ENCODE measurements at places on chromosomes 3 and 15.

GRCh38 chr3:179046497-179047353 lies 24.9 kb downstream of the ZMAT3 start:
- no peak for DNase-seq

DNA sequence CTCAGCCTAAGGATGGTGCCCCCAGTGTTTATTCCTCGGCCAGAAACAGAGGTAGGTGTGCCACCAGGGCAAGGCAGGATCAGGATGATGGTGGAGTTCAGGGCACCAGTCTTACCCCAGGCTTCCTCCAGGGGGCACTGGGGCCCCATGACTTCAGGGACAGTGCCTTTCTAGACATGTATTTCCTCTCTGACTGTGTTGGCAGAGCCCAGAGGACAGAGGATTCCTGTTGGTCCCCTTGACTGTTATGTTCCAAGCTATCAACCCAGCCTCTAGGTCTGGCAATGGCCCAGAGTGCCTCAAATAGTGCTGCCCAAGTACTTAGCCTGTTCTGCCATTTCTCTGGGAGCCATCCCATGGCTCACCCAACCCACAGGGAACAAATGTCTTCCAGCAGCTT lies 2.8 kb downstream of the HEMK1 start:
- DNase-seq: no peak

- no peak for DNase-seq
Observed at GRCh38 chr3:114857299-114857701, 289.8 kb downstream of the ZBTB20 start.

GRCh38 chr3:76051145-76051544 lies 265.8 kb upstream of the ZNF717 start:
- no peak for DNase-seq

DNA sequence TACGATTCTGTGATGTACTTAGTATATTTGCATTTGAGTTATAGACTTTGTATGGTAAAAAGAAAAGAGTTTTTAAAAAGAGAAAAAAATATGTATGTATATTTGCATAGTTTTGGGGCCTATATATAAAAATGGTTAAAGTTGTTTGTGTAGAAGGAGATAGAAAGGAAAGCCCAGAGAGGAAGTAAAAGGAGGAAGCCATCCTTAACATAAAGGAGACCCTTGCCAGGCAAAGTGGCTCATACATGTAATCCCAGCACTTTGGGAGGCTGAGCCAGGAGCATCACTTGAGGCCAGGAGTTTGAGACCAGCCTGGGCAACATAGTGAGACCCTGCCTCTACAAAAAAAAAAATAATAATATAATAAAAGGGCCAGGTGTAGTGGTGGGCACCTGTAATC lies 8.4 kb downstream of the SNAP23 start:
- no peak for DNase-seq

GRCh38 chr3:185757176-185757575 lies 67.7 kb downstream of the IGF2BP2 start:
- DNase-seq: no peak

- DNase-seq: no peak
Observed at GRCh38 chr3:184299488-184300377, 692 bp downstream of the PSMD2 start.

- DNase-seq: no peak
Observed at GRCh38 chr15:39192979-39193560, 387.8 kb upstream of the THBS1 start.

- no peak for DNase-seq
Observed at GRCh38 chr3:57079474-57079831, 19.0 kb downstream of the SPATA12 start.

DNA sequence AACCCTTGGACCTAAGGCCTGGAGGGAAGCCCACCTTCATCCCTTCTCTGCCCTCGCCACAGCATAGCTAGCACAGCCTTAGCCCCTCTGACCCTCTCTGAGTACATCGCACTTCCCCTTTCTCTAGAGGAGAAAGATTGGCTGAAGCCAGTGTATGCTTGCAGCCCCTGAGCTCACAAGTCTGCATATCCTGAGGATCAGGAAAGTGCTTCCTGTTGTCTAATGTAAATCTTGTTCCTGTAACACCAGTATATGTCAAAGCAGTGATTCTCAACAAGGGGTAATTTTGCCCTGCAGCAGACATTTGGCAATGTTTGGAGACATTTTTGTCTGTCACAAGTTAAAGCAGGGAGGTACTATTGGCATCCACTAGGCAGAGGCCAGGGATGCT lies 2.2 kb upstream of the PRKCD start:
- DNase-seq: no peak

DNA sequence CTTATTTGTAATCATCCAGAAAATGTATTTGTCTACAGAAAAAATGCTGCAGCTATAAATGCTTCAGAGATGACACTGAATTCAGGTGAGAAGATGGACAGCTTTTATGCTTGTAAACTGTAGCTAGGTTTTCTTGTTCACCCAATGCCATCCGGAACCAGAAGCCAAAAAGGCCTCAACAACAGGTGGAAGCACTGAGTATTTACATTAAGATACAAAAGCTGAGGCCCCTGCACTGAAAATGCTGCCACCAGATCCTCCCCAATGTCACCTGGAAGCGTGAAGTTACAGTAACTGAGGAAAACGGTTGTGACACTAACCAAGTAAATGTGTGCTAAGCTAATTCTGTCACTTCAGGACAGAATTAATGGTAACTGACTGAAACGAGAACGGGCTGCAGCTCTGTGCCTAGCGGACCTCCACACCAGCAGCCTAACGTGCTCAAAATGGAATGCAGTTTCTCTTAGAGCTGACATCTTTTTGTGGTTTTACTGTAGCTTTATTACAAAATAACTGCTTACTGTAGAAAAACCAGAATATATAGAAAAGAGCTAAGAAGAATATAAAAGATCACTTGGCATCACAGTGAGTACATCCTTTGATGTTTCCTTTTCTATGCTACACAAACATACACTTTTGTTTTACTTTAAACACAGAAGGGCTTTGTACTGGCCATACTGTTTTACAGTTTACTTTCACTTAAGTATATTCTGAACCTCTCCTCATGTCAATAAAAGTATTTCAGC lies 7.6 kb downstream of the CHSY1 start:
- no peak for DNase-seq

DNA sequence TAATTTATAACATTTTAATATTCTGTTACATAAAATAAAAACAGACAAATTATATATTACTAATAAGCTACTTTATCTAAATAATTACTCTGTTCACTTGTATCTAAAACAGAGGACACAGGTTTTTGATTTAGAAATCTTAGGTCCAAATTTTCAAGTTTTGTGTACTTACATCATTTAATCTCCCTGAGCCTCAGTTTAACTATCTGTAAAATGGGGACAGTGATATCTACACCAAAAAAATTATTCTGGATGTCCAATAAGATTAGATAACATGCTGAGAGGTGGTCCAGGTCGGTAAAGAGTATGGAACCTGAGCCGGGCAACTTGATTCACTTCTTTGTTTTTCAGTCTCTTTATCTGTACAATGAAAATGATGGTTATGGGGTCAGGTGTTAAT lies 263.8 kb upstream of the CDIN1 start:
- no peak for DNase-seq

DNA sequence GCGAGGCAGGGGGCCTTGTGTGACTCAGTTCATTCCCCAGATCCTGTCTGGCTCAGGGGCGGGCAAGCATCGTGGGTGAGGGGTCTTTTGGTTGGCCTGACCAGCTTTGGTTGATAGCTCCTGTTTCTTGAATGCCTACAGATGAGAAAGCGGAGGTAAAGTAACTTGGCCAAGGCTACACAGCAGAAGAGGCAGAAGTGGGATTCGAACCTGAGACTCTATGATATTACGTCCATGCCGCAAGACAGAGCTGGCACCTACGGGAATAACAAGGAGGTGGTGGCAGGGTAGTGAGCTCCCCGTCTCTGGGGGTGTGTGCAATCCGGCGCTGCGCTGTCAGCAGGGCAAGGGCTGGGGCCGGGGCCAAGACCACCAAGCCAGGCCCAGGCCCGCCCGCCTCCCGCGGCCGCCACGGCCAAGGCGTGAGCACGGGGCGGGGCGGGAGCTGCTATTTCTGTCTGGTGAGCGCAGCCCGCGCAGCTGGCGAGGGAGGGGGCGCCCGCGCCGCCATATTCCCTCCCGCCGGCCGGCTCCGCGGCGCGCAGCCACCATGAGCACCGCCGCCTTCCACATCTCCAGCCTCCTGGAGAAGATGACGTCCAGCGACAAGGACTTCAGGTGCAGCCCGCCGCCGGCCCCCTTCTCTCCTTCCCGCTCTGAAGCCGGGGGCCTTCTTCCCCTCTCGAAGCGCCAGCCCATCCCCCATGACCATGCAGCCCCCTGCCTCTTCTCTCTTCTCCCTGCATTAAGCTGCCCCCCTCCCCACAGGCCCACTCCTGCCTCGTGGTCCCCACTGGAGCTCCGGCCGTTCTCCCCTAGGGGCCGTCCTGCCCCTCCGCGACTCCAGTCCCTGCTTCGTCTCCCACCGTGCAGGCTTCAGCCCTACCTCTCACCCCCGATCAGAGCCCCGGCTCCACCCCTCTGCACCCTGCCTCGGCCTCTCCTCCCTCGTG lies at the start of gene CAND2:
TSS of gene CAND2 (plus strand) at position 510 of the 953 bp plus-strand sequence. CDS start at position 551, 41 bp downstream.
- DNase-seq: no peak

- DNase-seq: no peak
Observed at GRCh38 chr3:41683666-41684350, 278.1 kb downstream of the ULK4 start.

DNA sequence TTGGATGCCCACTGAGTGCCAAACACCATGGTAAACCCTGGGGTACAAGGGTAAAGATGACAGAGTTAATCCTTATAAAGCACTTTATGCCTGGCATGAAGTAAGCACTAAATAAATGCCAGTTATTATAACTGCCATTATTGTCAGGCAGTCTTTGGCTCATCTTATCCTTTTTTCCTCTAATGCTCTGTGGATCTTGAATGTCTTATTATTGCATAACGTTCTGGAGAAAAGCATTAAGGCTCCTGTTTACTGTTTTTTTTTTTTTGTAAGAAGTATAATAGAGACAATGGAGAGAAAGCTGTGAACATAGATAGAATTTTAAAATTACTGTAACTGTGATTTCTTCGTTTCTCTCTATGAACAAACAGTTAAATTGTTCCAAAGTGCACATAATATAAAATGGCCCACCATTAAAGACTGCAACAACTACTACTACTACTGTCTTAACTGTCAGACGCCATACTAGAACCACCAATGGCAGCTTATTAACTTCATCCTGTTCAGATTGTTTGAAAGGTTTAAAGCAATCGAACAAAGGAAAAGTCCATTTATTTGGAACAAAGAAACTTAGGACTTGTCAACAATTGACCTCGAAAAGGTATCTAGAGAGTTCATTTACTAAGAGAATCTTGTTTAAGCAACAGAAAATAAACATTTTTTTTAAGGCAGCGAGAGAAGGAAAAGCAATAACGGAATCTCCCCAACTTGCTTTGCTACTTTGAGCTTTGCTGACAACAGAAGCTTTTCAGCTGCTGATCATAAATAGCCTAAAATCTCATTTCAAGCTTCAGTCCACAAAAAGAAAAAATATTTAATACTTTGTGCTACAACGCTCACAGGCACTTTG lies 520.7 kb downstream of the ROBO1 start:
- no peak for DNase-seq

All from cortex of kidney (tissue), 1 donor.